ENCODE measurements at places on chromosomes 6 and 20. TPM values are rescaled to one million over a fixed set of nuclear protein-coding genes. Genes with fewer than 3 reads are reported as not detected.
A peak's percentile ranks its signal among the peaks of the same experiment; 100 is the strongest.

- DNase-seq: no peak
Measured at GRCh38 chr6:147615659-147616456, 107.4 kb downstream of the SAMD5 start.

DNA sequence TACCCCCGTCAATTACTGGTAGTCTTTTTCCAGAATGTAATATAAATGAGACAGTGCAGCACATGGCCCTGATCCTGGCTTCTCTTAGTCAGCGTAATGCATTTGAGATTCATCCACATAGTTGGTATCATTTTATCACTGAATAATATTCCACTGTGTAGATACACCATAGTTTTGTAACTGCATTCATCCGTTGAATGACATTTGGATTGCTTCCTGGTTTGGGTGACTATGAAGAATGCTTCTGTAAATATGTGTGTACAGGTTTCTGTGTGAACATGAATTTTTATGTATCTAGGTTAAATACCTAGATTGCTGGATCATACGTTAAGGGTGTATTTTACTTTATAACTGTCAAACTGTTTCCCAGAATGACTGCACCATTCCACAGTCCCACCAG lies 62.6 kb upstream of the STMND1 start:
- no peak for DNase-seq

GRCh38 chr6:91486200-91486599 lies 899.3 kb upstream of the MAP3K7 start:
- DNase-seq: no peak

- peak; percentile 77 for DNase-seq
Measured at GRCh38 chr6:89984926-89985750, 90.9 kb downstream of the GJA10 start.

- no peak for DNase-seq
Measured at GRCh38 chr6:77106992-77107391, 356.3 kb downstream of the HTR1B start.

DNA sequence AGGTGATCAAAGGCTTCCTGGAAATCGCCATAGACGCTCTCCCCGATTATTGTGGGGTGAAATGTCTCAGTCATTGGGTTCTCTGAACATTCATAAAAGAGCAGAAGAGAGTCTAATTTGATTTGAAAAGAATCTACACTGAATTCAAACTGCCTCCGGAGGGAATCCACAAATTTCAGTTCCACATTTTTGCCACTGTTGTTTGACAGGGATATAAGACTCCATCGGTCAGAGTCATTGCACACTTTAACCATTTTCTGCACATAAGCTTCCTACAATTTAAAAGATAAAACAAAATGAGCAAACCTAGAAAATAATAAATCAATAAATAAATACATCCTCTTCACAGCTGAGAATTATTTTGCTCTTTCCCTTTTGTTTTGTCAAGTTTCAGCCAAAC lies 2.3 kb downstream of the TENT5A start:
- no peak for DNase-seq

The TNFRSF6B gene
- 0.39 TPM for total RNA-seq

GRCh38 chr20:51195419-51195901 lies 172.6 kb upstream of the KCNG1 start:
- no peak for DNase-seq

- DNase-seq: no peak
Measured at GRCh38 chr6:127855542-127856159, 45.2 kb downstream of the THEMIS start.

DNA sequence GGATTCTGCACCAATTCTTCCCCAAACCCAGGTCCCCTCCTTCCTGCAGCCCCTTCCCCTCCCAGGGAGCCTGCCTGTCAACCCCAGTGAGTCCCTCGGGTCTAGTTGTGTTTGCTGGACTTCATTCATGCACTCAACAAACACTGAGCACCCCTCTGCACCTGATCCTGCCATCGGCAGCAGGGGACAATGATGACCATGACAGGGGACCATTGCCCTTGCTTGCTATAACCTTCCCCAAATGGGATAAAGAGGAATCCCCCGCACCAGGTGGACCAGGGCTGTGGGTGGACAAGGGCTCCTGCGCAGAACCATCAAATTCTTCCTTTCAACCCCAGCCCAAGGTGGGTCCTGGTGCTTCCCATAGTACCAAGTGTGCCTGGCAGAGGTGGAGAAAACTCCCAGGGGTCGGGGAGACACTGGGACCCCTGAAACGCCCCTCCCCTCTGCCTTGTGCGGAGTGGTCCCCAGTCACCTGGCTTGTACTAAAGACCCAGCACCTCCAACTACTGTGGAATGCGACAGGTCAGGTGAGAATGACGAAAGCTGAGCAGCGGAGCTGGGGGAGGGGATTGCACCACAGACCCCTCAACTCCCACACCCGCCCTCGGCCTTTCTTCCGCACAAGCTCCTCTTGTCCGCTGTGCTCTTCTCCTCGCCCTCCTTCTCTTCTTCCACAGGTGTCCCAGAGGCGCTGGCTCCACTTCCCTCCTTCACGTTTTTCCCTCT lies 119.9 kb upstream of the ZNF217 start:
- DNase-seq: no peak

DNA sequence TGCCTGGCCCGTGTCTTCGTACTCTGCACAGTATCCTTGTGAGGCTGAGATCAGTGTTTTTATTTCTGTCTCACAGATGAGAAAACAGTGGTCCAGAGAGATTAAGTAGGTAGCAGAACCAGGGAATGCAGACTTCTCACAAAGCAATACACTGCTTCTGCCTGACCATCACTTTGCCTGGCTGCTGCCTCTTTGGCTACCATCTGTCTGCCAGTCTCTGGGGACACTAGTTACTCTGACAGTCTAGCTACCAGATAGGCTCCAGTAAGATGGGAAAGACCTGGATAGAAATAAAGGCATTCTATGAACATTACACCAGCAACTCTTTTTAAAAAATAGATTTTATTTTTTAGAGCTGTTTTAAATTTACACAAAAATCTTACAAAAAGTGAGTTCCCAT lies 96.9 kb downstream of the PHACTR3 start:
- no peak for DNase-seq

The PTPRT gene
- not detected for total RNA-seq

DNA sequence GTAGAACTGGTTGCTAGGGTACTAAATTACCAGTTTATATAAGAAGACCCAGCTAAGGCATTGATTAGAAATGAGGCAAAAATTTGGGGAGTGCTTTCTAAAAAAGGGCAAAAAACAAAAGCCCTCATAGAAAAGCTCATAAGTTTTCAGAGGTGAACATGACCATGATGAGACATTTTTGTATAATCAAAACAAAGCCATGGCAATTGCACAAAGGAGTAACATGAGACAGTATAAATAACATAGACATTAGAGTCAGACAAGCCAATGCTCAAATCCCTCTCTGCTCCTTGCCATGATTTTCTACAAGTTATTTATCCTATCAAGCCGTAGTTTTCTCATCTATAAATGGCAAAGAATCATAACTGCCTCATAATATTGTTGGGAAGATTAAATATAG lies 112.2 kb upstream of the ADTRP start:
- no peak for DNase-seq

GRCh38 chr6:166162599-166163342 lies 4.9 kb downstream of the TBXT start:
- DNase-seq: no peak

DNA sequence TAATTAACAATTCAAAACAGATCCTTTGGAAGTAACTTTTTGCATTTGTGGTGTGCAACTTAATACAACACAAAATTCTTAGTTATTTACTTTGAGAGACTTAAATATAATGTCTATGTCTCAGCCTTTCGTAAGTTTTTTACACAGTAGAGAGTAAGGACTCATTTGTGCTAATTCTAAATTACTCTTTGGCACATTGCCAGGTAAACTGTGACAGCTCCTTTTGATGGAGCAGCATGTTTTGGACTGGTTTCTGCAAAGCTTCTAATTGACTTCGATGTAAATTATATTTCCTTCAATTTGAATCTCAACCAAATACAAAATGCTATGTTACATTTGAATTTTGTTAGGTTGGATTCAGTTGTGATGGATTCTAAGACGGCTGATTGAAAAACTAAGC lies 450.7 kb upstream of the OPRM1 start:
- DNase-seq: no peak

The CAGE1 gene
- not detected for total RNA-seq

DNA sequence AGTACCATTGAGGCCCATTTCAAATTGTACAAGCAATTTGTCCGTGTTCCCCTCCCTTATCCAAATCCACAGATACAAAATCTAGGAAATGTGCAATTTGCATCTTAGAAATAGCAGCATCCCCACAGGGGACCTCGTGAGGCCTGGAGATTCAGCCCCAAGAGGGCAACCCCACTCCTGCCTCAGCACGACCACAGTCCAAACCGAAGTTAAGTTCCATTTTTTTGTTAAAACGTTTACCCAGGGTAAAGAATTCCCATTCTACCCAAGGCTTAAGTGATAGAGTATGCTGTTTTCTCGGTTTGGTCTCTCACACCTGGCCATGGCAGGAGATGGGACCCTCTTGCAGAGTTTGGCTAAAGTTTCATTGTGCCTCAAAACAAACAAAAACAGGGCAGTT lies 41.2 kb downstream of the PLCG1 start:
- DNase-seq: no peak

The PRRT1 gene
- 0.10 TPM for total RNA-seq

GRCh38 chr6:132188556-132189264 lies 212.6 kb downstream of the MOXD1 start:
- DNase-seq: peak; percentile 56

The HLA-DMB gene
- 4.6 TPM for total RNA-seq

GRCh38 chr20:58828136-58828535 lies 22.6 kb downstream of the GNAS-AS1 start:
- no peak for DNase-seq

GRCh38 chr6:169190144-169190584 lies 63.5 kb downstream of the THBS2 start:
- DNase-seq: no peak

DNA sequence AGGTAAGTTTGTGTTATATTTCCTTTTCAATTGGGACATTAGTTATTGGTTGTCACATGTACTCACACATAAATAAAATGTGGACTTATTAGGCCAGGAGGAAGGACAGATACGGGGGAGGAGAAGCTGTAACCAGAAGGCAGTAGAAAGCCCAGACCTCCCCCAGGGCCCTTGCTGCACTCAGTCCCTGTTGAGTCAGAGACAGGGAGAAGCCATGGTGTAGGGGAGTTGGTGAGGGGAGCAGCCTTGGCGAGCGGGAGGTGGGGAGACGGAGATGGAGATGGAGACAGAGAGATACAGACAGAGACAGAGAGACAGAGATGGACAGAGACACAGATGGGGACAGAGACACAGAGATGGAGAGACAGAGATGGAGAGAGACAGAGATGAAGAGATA lies 263.2 kb downstream of the DLL1 start:
- DNase-seq: no peak

- no peak for DNase-seq
Measured at GRCh38 chr6:51585264-51585663, 502.1 kb downstream of the PKHD1 start.

DNA sequence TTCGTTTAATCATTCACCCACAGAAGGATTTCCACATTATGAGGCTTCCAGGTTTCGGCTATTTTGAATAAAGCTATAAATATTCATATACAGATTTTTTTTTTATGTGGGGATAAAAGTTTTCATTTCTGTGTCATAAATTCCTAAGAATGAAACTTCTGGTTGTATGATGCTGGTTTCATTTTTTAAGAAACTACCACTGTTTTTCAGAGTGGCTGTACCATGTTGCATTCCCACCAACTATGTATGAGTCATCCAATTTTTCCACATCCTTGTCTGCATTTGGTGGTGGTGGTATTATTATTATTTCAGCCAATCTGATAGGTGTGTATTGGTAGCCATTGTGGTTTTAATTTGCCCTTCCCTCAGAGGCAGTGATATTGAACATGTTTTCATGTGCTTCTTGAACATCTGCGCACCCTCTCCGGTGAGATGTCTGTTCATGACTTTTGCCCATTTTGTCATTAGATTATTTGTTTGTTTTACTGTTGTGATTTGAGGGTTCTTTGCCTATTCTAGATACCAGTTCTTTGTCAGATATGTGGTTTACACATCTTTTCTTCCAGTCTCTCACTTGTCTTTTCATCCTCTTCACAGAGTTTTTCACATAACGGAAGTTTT lies 75.5 kb downstream of the DOK5 start:
- no peak for DNase-seq

DNA sequence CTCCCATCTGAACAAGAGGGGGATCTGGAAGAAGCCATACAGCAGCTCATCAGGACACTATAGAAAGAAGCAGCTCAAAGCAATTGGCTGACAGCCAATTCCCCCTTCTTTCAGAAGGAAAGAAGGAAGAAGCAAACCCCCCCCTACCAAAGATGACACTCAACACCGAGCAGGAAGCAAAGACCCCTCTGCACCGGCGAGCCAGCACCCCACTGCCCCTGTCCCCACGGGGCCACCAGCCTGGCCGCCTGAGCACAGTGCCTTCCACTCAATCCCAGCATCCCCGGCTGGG lies 1.2 kb downstream of the REM1 start:
- no peak for DNase-seq

- no peak for DNase-seq
Measured at GRCh38 chr20:23625236-23625964, 12.4 kb downstream of the CST3 start.

GRCh38 chr20:29740601-29740950 lies 1516.9 kb upstream of the DEFB115 start:
- DNase-seq: no peak

DNA sequence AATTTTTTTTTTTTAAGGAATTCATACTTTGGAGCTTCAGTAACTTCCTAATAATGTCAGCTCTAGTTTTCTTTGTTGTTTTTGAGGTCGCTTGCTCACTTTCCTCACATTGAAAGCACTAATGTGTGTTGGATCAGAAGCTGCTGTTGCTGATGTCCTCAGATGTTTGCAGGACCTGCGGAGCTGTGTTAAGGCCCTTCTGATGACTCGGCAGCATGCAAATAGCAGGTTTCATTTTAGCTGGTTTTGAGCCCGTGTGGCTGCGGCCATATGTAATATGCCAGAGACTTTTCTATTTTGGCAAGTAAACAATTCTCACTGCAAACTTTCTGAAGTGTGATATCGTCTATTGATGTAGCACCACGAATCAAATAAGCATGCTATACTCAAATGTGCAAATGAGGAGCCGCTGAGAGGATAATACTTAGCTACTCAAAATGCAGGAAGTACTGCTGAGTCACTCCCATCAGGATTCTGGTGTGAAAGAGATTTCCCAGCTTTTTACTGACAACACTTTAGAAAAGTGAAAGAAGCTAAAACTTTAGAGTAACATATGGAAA lies 187.8 kb downstream of the SASH1 start:
- DNase-seq: peak; percentile 40

DNA sequence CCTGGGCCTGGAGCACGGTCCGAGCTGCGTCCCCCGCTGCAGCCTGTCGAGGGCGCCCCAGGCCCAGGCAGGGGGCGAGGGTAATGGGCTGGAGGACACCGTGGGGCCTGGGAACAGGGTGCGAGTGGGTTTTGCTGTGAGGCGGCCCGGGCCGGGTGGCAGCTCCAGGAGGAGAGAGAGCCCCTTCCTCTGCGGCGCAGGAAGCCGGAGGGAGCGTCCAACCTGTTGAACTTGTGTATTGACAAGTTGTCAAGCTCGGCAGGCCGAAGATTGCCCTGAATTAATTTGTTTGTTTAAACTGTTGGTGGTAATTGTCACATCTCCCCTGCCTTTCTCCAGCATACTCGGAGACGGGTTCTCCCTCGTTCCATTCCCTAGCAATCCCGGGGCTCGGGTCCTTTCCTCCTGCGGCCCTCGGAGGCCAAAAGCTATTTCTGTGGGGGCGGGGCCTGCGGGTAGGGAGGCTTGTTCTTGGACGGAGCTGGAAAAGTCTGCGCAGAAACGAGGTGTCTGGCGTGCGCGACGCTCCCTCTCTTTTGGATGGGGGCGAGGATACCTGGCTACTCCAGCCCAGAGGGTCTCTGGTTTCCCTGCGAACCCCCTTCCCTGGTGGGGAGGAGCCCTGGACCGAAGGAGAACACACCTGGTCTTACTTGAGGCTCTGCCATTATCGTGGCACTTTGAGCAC lies 9.9 kb downstream of the NR2E1 start:
- DNase-seq: no peak

GRCh38 chr6:162942866-162943265 lies 215.1 kb downstream of the PACRG start:
- no peak for DNase-seq

Measured in H4 (cell line).